ENCODE measurements at places on chromosomes 1 and 21.

DNA sequence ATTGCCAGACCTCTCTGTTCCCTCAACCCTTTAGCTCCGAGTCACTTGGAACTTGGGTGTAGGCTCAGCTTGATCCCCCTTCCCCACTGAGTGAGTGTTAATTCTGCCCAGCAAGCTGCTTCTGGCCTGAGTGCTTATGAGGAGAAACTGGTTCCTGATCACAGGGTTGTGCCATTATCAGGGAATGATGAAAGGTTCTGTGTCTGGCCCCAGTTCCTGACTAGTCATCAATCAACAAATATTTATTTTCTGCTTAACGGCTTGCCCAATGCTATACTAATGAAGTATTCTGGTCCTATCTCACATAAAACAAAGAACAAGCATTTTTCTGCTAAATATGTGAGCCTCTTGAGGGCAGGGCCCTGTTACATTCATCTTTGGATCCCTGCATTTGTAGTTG is 20.8 kb downstream of the CC2D1B start:
- DNase-seq, result no peak

- no peak for DNase-seq
Observed at GRCh38 chr1:27503844-27504587, 14.0 kb upstream of the WASF2 start.

DNA sequence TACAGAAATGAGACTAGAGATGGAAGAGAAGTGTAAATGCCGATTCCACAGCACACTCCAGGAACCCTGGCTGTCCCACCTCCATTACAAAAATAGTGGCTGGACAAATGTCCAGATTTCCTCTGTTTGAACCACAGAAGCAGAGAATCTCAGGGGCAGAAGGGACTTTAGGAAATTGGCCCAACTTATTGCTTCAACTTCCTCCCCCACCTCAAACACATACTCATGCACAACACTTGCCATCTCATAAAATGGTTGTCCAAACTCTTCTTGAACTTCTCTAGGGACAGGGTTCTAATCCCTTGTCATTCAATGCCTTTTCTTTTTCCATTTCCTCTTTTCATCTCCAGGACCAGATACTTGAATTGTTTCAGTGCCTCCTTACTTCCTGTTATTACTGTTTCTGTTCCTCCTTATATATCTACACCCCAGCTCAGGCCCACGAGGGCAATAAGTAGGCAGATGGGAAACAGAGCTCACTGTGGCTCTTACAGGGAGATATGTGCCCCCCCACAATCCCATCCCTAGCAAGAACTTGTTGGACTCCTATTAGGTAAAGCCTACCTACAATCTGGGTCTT is 8.5 kb upstream of the B4GALT3 start:
- DNase-seq, result no peak

- no peak for DNase-seq
Observed at GRCh38 chr1:117587499-117588356, 18.1 kb upstream of the TENT5C start.

- DNase-seq, result no peak
Observed at GRCh38 chr1:163471779-163472650, 150.3 kb downstream of the NUF2 start.

GRCh38 chr1:164337394-164337793 is 221.6 kb upstream of the PBX1 start:
- no peak for DNase-seq

- peak; percentile 71 for DNase-seq
Observed at GRCh38 chr1:84301004-84301784, at the start of gene SAMD13. SAMD13 (plus strand) TSS chr1:84301708; CDS start chr1:84303235, 1,527 bp downstream.

DNA sequence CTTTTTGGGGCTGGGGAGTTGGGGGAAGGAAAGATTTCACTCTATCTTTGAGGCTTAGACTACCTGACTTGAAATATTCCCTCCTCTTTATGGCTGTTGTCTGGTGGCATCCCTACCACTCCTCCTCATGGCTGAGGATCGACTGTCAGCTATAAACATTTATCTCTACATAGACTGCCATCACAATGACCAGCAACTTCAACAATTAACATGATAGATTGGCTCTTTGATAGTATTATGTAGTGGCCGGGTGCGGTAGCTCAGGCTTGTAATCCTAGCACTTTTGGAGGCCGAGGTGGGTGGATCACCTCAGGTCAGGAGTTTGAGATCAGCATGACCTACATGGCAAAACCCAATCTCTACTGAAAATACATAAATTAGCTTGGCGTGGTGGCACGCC is 72.4 kb downstream of the GABPA start:
- no peak for DNase-seq

GRCh38 chr1:30526652-30527345 is 196.6 kb downstream of the MATN1 start:
- peak; percentile 40 for DNase-seq

DNA sequence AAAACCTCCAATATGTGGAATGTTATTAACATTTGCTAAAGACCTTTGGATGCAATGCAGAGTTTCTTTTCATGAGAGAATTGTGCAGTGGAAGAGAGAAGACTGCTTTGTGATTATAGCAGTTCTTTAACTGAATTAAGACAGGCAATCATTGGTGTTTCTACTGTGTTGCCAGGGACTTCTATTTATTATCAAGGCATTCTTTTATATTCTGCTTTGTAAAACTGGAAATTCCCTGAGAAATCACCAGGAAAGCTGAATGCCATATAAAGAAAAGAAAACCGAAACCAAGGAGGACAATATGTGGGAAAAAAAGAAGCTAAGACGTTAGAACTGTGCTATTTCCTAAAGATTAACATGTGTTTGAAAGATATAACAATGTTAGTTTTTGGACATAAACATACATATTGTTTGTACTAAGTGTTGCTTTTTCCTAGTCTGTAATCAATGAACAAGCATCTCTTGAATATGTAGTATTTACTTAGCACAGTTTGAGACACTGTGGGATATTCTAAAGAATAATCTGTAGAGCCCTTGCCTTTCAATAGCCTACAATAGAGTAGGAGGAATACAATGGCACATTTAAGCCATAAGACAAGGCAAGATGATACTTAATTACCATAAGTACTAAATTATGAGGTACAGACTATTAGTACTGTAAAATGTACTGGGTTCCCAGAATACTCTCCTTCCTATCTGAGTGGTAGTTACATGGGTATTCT is 47.1 kb downstream of the EXTL2 start:
- no peak for DNase-seq

GRCh38 chr1:224623743-224624333 is 7.7 kb downstream of the CNIH3 start:
- no peak for DNase-seq

GRCh38 chr1:156281693-156282478 is 739 bp downstream of the SMG5 start:
- no peak for DNase-seq

DNA sequence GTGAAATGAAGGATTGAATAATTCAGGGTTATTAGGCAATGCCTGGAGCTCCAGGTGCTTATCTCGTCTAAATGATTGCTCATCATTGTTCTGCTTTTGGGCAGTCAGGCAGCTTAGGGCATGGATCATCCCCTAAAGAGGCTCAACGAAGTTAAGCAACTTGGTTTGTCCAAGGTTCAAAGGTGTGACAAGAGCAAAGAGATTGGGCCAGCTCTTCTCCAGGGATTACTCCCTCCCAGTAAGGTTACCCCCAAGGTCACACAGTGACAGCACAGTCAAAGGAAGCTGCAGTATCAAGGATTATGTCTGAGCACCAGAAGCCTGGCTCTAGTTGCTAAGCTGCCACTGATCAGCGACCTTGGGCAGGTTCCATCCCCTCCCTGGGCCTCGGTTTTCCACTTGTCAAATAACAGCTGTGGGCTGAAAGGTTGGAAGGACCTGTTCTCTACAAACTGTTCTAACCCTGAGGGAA is 6.8 kb downstream of the ETNK2 start:
- DNase-seq, result no peak

DNA sequence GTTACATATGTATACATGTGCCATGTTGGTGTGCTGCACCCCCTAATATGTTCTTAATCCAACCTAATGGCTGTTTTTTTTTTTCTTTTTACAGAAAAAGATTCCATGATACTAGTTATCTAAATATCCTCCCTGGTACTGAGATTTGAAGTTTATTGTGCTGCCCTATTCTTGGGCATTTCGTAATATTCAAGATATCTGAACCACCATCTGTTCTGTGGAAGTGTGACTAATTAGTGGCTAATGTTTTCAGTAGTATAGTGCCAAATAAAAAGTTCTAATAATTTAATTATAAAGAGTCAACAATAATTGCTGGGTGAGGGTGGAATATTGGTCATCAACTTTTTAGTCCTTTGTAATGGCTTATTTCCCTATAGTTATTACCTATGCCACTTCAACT is 217.5 kb downstream of the GABPA start:
- DNase-seq, result no peak

DNA sequence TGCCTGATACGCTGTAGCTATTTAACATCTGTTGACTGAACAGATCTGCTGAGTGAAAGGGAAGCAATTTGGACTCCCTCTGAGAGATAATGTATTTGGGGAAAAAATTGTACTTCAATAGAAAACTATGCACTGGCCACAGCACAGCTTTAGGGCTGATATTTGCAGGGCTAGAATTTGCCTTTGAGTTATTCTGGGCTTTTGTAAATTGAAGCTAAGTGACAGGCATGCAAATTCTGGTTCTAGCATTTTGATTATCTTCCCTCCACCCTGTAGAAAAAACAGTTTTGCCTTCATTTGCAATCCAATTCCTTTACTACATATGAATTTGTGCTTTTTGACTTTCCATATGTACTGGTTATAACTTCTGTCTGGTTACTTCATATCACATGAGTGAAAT is 7.9 kb downstream of the KYAT3 start:
- DNase-seq, result no peak

- DNase-seq, result no peak
Observed at GRCh38 chr1:240831191-240831631, 219.3 kb upstream of the GREM2 start.

- no peak for DNase-seq
Observed at GRCh38 chr1:196584696-196585095, 23.5 kb downstream of the KCNT2 start.

DNA sequence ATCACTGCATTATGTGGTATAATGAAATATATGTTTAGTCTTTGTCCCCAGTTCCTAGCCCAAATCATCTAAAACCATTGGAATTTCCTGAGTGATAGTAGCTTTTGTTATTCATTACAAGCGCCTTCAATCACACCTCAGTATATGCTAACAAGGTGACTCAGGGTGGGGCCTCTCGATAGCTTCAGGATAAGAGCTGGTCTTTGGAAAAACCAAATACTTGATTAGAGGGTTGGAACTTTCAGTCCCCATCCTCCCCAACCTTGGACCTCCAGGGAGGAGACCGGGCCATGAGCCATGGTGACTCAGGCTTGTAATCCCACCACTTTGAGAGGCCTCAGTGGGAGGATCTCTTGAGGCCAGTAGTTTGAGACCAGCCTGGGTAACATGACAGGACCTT is 5.1 kb upstream of the BRDT start:
- DNase-seq, result no peak

- no peak for DNase-seq
Observed at GRCh38 chr1:15418806-15419515, 9.3 kb downstream of the EFHD2 start.

- no peak for DNase-seq
Observed at GRCh38 chr1:160431571-160431970, 31.2 kb downstream of the VANGL2 start.

DNA sequence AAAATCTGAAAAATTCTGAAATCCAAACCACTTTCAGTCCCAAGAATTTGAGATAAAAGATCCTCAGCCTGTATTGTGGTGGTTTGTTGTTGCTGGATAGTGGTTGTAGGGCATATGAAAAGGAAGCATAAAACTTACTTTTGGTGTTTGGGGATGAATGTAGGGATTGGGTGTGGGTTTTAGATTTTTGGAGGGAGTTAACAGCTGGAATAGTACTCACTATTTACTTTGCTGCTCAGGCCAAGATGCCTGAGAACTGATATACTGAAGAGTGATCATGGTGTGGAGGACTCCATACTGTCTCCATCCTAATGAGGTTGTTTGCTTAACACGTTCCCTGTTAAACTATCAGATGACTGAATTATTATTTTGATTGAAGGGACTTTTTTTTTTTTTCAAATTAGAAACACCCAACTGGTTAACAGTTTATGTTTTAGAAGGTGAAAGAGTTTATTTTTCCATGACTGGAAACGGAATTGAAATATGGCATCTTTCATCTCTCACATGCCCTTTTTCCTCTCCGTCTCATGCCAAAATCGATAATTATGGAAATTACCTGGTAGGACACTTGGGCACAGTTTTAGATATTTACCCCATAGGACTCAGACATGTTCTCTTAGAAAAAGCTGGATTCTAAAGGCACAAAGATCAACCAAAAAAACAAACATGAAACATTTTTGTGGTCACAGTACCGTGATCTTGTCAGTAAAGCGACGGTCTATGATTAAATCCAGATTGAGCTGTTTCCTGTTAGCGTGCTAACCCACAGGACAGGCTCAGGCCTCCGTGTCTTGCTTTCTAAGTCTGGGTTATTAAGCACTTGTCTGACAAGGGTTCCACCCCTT is 37.3 kb downstream of the RGL1 start:
- no peak for DNase-seq

DNA sequence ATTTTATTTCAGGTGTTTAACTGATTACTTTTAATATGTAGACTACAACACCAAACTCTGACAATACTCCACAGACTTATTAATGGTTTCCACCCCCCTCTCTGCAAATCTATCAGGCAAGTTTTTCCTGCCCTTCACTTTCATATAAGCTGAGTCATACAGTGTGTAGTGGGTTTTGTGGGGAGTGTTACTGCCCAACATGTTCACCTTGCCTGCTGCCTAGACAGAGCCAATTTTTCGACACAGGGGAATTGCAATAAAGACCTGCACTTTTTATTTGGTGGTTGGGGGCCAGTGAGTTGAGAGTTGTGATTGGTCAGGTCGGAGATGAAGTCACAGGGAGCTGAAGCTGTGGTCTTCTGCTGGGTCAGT is 119.7 kb downstream of the PPIAL4G start:
- no peak for DNase-seq

DNA sequence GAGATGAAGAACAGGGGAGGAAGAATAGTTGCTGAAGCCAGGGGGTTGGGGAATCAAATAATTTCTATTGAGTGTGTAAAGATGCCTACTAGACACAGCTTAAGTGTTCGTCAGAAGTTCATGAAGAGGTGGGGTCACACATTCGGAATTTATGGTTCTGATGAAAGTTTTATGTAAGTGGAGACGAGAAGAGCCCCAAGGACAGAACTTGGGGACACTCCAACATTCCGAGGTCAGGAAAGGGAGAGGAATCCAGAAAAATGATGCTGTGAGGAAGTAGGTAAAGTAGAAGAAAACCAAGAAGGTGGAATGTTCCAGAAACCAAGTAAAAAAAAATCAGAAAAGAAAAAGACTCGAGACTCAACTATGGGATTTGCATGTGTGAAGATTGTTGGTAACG is 272.5 kb downstream of the SIPA1L2 start:
- DNase-seq, result no peak

DNA sequence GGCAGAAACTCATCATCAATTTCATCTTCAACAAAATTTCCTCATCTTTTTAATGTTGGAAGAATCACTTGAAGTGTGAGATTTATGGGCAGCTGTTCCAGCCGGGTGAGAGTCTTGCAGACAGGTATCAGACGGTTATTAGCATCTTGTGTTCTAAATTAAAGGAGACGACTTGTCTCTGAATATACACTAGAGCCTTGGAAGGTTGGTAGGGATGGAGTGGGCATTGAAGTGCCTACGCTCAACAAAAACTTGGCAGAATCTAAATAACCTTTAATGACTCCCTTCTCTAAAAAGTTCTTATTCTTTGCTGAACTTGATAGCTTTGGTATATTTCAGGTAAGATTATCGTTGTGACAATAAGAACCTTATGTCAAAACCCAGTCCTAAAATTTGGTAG is 111.5 kb upstream of the MAGI3 start:
- no peak for DNase-seq

Data from left forelimb (tissue), 1 donor.